ENCODE measurements at places on chromosomes 11 and 22.

GRCh38 chr11:100789500-100789899 lies 102.4 kb downstream of the ARHGAP42 start:
- DNase-seq: no peak

DNA sequence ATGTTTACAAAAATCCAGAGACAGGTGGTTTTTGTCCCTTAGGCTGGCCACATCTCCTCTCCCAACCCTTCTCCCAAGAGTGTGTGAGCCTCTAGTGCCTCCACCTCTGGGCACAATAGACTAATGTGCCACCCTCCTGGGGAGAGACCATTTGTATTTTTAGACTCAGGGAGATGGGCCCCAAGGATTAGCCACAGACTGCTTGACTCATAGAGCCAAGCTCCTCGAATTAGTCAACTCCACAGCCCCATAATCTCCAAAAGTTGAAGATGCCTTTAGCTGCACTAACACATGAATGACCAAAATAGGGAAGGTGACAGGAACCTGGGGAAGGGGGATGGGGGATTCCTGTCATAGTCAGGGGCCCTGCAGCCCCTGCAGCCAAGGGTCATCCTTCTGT lies 53.0 kb upstream of the LRRC32 start:
- DNase-seq: no peak

DNA sequence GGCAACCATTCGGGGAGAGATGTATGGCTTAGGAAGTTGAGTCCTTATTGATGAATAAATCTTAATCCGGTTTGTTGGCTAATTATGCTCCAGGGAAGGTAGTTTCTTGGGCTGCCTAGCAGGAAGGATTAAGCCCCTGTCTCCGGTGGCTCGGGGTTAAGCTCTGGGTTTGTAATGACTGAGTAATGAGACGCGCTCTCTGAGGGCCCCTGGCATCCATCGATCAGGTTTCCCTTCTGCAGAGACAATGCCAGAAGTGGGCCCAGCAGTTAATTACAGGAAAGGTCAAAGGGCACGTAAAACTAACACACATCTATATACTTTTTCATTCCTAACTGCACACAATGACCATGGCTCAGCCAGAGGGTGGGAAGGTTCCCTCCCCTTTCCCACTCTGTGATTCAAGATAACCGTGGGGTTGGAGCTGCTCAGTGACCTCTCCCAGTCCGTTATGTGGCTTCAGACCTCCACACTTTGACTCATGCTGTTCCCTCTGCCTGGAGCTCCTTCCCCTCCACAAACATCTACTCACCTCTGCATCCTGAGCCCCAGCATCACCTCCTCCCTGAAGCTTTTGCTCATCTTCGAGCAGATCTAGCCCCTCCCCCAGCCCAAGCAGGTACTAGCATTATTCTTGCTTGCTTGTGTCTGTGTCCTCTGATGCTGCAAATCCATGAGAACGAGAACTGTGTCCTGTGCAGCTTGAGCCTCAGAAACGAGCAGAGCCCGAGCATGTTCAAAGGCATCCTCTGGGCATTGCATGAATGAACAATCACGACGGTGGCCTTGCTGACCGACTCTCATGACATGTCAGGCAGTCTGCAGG lies 16.6 kb downstream of the SCUBE1 start:
- no peak for DNase-seq

DNA sequence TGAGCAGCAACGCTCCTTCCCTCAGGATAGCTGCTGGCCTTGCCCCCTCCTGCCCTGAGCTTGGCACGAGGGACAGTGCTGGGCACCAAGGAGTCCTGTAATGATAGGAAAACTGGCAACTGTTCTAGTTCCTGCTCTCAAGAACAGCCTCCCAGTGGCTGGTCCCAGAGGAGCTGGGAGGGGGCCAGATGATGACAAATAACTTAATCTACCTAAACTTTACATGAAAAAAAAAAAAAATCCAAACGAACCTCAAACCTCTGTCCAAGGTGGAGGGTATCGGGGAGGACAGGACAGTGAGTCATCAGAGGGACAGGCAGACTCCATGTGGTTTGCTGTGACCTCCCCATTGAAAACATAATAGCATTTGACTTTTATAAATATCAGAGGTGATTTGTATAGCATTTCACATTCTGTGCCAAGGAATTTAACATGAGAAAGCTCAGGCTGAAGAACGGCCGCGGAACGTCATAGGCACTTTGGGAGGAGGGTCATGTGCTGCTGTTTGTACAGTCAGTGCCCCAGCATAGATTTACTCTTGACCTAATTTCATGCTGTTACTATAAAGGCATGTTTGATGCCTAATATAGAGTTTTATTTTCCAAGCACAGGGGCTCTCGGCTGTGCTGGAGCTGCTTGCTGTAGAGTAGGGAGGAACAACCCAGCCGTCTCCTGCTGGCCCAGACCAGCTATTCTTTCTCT lies 98.2 kb upstream of the NNMT start:
- no peak for DNase-seq

- DNase-seq: no peak
Observed at GRCh38 chr11:35944503-35945136, 758 bp downstream of the LDLRAD3 start.

DNA sequence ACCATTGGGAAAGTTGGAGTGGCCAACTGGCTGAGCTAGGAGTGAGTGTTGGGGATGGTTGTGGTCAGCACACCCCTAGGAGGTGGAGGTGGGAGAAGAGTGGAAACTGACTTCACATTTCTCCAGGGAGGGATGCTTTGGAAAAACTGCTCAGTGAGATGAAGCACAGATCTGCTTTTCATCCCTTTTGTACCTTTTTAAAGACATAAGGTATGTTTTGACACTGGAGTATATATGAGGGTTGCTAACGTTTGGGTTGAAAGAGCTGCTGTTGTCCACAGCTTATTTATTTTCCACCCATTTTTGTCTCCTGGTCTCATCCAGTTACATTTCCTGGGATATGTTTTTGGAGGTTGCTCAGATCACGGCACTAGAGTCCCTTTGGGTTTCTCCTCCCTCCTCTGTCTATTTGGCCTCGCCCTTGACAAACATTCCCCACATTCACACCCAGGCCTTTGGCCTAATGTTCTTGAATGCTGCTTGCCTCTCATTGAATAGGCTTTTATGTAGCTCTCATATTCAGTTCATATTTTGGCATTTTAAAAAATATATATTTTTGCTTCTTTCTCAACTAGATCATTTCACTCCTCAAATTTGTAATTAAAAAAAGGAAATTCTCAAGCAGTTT lies 8.3 kb downstream of the SREBF2 start:
- no peak for DNase-seq

DNA sequence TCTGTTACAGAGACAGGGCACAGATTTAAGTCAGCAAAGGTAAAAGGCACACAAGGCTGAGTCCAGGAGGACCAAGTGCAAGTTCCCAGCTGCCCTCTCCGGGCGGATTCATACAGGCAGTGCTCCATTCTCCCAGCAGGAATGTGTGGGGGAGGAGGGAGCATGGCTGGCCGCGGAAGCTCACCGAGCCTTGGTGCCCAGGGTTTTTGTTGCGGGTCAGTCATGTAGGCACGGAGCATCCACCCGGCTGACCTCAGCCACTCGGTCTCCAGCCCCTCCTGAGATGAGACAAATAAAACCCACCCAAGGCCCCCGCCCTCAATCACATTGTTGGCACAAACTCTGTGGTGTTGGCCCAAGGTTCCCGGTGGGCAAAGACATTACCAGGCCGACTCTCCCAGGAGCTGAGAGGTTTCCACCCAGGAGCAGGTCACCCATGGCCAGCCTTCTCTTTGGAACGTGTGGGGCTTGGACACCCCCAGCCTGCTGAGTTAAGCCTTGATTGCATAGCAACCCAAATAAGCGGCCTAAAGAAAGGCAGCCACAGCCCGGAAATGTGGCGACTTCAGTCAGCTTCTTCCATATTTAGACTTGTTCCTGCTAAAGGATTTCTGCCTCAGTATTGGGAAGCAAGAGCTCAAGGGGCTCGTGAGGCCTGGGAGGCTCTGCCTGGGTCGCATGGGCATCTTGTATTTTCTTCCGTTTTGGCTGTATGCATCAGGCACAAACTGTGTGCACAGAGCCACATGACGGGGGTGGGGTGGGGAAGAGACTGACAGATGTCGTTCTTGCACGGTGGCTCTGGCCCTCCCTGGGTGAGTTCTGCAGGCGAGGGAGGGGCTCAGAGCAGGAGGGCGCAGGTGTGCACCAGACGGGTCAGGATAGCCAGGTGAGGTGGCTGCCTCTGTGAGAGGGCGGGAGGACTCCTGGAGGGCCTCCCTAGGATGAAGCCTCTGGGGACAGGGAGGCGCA lies 63.0 kb downstream of the ARHGAP8 start:
- no peak for DNase-seq

DNA sequence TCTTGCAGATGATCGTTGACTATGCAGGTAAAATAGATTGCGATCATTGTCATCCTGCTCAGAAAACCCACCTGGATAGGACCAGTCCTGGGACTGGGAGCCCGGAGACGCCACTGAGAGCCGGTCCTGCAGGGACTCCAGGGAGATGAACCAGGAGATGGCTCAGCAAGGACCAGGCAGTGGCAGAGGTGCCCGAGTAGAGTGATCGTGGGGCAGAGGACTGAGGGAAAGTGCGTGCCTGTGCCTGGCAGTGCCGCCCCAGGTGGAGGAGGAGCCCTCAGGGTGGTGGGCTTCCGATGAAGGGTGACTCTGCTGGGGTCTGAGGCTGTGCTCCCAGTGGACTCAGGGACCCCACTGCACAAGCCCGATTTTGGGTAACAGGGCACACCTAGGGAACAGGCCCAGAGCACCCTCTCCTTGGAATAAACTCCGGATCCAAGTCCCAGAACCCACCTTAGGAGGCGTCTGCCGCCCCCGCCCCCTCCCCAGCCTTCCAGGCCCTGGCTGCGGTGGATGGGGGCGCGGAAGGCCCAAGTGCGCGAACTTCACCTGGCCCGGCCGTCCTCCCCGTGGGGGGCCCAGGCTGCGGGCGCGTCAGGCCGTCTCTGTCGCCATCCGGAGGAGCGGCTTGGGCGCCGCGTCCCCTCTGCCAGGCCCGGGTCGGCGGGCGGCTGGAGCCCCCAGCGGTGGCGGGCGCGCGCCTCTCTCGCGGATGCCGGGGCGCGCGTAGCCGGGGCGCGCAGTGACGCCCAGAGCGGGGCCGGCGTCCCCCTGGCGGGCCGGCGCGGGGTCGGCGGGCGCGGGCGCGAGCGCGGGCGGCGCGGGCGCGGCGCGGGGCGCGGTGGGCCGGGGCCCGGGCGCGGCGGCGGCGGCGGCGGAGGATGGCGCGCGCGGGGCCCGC lies 1338.8 kb downstream of the BRD1 start:
- DNase-seq: no peak

DNA sequence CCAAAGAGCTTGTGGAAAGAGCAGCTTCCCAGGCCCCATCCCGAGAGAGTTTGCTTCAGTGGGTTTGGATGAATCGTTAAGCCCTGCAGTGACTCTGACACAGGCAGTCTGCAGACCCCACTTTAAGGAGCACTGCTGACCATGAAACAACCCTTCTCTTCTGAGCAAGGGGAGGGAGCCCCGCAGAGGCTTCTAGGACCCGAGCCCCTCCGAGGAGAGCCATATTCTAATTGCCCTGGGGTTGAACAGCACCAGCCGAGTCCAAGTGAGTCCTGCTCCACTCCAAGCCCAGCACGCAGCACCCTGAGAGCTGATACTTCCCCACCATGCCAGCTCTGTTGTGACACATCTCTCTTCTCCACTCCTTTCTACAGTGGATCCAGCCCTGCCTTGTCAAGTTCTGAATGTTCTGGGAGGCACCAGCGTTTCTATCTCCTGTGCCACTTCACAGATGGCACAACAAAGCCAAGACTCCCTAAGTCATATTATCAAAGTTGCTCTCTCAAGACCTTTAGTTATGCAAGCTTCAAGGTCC lies 10.4 kb downstream of the USP2 start:
- DNase-seq: no peak

- no peak for DNase-seq
Observed at GRCh38 chr22:42292732-42293520, 22.5 kb upstream of the TCF20 start.

- no peak for DNase-seq
Observed at GRCh38 chr22:46750863-46751443, 11.5 kb upstream of the TBC1D22A start.

- DNase-seq: no peak
Observed at GRCh38 chr22:26342745-26343410, 86.2 kb upstream of the ASPHD2 start.

DNA sequence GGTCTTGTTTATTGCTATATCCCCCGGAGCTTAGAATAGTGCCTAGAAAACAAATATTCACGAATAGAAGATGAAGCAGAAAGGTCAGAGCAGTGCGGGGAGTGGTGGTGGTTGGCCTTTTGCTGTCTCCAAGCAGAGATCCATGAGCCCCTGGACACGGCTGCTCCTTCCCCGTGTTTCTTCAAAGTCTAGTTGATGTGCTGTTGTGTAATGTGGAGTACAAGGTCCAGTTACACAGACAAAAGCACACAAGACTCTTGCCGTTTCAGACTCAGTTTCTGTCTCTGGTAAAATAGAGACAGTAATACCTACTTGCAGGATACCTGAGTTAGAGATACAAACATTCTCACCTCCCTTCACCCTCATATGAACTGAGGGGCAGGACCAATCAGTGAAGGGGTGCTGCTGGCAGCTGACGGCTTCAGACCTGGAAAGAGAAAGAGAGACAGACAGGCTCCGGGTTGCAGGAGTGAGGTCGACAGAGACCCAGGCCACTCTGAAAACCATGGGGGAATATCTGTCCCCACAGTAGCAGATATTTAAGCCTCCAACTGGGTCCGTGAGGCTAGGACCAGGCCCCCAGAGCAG lies 56.2 kb downstream of the RASSF10 start:
- DNase-seq: no peak

- DNase-seq: no peak
Observed at GRCh38 chr22:49268924-49269323, 558.7 kb downstream of the BRD1 start.

DNA sequence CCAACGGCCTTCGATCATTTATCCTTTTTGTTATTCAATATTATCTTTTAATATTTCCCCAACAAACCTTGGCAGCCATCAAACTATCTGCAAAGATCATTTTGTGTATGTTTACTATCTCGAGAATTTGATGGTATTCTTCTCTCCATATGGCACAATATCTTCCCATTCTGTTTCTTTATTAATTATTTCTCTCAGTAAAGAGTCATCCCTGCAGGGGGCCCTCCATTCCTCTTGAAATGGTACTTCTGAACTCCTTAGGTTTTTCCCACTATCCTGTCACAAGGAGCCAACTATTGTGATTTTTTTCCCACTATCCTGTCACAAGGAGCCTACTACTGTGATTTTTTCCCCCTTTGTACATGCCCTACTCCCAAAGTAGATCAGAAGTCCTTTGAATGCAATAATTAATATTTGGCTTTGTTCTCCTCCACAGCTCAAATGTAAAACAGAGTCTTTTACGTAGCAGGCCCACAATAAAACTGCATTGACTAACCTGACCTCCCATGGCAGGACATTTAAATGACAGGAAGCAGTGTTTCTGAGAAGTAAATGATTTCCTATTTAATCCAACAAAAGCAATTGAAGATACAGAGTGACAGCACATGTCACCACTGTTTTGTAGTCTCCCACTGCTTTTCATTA lies 43.3 kb downstream of the PDGFD start:
- no peak for DNase-seq

- DNase-seq: peak; percentile 43
Observed at GRCh38 chr11:121482231-121483129, 29.7 kb upstream of the SORL1-AS1 start.

DNA sequence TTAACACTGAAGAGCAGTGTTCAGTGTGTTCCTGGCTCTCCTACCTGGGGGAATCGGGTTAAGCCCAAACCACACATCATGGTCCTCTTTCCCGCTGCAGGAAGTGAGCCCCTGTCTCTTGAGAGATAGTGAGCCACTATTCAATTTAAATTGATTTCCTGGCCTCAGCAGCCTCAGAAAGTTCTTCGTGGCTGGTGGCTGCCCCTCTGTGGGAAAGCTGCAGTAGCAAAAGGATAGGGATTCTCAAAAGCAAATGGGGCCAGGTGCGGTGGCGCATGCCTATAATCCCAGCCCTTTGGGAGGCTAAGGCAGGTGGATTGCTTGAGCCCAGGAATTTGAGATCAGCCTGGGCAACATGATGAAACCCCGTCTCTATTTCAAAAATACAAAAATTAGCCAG lies 49.1 kb upstream of the CD5 start:
- DNase-seq: no peak
